ENCODE measurements at places on chromosomes 7 and 10.
A peak's percentile ranks its signal among the peaks of the same experiment; 100 is the strongest.

- DNase-seq = no peak
Observed at GRCh38 chr7:149010451-149010850, 17.9 kb downstream of the PDIA4 start.

- DNase-seq = no peak
Observed at GRCh38 chr7:83835424-83835823, 186.5 kb upstream of the SEMA3E start.

- DNase-seq = no peak
Observed at GRCh38 chr10:112815269-112816032, 134.6 kb upstream of the TCF7L2 start.

DNA sequence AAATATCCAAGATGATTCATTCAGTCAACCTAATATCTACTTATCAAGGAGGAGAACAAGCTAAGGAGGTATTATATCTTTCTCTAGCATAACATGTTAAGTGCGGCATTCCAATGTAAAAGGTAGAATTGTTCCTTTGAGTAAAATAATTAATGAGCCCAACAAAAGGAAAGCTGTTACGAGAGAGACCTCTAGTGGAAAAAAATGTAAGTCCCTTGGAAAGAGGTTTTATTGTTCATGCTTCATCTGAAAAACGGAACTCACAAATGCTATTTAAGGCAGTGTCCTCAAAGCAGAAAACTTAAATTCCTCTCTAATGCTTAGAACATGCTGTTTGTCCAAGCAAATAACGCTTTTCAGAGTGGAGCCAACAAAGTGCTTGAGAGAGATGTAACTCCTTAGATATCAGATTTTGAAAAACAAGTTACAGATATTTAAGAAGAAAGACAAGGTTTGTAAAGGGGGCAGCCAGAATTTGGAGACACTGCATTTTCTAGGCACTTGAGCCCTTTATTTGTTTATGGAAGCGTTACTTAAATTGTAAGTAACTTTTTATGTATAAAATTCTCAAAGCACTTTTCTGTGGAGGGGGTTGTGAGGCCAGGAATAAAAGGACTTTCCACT lies 119.9 kb downstream of the TFEC start:
- peak; percentile 18 for DNase-seq

DNA sequence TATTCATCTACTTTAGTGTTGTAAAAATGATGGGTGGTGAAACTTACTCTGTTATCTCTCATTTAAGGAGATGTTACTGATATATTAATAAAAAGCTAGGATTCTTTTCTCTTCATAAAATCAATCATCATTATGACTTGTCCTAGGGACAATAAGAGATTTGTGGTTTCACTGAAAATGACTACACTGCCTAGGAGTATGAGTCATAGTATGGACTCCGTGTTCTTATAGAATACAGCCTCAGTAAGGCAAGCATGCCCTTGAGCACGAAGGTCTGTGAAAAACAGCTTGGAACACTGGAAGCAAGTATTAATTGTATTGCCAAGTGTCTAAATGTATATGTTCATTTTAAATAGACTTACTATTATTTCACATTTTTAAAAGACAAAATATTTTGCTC lies 749.2 kb upstream of the PCDH15 start:
- DNase-seq = no peak

DNA sequence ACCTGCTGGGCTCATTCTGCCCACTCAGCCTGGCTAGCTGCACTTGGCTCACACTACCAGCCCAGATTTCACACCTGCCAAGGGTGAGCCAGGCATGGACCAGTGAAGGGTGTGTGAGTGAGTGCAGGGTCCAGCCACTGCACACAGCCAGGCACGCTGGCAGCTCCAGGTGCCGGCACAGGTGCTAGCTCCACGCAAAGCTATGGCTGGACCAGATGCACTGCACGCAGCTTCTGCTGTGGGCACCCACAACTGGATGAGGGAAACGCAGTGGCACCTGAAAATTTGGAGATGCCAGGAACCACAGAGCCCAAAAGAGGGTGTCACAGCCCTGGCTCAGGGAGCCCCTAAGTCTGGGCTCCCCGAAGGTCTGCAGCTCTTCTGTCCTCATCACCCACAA lies 24.9 kb upstream of the TES start:
- no peak for DNase-seq

DNA sequence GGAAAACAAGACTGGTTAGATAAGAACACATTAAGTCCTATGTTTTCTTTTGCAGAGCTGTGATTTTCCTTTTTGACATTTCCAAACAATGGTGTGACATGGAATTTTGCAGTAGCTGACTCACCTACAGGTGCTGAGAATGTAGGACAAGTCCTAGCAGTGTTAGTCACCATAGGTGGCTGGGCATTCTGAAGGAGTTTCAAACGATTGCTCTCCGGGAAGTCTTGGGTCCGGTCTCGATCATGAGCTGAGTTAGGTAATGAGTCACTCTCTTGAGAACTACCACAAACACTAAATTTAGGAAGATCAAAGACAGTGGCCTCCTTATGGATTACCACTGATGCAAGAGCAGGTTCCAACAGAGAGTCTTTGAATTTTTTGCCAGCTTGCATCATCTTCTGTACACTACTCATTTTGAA lies 3.6 kb downstream of the FIGNL1 start:
- no peak for DNase-seq

DNA sequence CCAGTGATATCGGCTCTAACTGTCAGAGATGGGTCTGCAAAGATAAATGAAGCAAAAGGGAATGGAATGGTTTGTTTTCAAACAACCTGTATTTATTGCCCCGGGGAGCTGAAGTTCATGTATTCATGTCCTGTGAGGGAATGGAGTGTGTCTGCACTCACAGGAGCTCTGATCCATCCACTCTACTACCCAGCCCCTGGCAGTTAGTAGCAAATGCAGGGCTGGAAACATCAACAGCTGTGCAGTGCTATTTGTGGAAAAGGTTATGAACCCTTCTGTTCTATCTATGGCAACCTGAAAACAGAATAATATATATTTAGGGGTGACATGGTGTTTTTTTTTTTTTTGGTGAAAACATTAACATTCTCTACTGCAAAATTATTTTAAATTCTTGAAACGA lies 9.8 kb downstream of the AGR2 start:
- DNase-seq = no peak

- peak; percentile 30 for DNase-seq
Observed at GRCh38 chr7:3301831-3302618, 973 bp downstream of the SDK1 start.

- DNase-seq = no peak
Observed at GRCh38 chr7:77699056-77699455, 2.8 kb downstream of the RSBN1L start.

- DNase-seq = no peak
Observed at GRCh38 chr7:117630501-117630900, 150.7 kb downstream of the CFTR start.

GRCh38 chr7:31073326-31074119 lies 21.4 kb downstream of the ADCYAP1R1 start:
- no peak for DNase-seq

DNA sequence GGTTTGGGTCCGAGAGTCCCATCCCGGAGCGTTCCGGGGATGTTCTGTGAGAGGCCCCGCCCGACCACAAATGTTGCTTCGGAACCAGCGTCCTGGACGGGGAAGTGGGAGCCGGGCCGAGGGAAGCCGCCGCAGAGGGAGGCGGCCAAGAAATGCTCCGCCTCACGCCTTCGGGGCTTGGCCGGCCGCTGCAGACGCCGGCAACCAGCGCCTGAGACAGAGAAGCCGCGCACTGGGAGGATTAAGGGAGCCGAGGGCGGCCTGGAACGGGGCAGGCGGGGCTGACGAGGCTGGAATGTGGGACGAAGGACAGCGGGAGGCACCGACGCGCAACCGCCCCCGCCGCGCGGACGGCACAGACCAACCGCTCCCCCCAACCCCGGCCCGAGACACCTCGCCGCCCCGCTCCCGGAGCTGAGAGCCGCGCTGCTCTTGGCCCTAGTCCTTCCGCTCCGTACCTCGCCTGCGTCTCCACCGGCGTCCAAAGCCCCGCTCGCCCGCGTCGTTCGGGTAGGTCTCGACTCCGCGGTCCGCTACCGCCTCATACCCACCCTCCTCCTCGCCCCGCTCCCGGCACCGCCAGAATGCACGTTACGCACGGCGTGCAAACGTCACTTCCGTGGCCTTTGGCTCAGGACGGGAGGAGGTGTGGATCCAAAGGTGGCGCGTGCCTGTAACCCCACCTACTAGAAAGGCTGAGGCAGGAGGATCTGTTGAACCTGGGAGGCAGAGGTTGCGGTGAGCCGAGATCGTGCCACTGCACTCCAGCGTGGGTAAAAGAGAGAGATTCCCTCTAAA lies 36.7 kb upstream of the KCTD7 start:
- DNase-seq = peak; percentile 94

GRCh38 chr10:112132435-112132834 lies 51.1 kb downstream of the GPAM start:
- DNase-seq = no peak

GRCh38 chr7:16554518-16555236 lies 28.1 kb downstream of the LRRC72 start:
- no peak for DNase-seq

GRCh38 chr10:125795128-125795527 lies 19.5 kb upstream of the MMP21 start:
- no peak for DNase-seq

GRCh38 chr7:108285003-108285368 lies 154.8 kb upstream of the LAMB4 start:
- no peak for DNase-seq

GRCh38 chr10:102438374-102438773 lies 6.0 kb upstream of the CUEDC2 start:
- no peak for DNase-seq

DNA sequence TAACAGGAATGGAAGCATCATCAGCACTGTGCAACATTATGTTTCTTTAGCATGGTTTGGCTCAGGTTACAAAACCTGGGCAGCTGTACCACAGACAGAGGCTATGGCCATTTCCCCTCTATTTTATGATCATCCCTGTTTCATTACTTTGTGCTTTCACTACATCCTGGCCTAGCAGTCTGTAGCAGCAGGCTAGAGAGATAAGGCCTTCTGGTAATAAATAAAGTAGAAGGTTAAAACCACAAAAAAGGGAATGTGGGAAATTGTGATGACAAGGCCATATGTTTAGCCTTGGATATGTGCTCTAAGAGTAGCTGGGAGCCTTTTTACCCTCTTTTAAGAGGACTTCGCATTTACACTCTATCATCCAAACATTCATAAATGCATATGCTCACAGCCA lies 266.2 kb upstream of the PHF14 start:
- no peak for DNase-seq

DNA sequence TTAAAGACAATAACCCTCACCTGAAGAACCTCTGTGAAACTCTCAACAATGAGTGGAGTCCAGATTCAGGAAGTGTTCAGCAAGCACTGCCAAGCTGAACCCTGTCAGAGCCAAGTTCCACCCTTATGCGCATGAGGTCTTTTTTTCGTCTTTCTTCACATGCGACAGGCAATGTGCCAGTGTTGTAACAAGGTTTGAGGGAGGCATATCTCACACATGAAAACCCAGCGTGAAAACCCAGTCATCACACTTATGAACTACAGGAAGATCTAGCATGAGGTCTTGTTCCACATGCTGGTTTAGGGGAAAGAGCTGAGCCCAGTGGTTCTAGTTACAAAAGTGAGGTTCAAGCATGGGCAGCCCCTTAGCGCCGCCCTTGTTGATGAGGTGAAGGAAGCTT lies 49.7 kb downstream of the RABGEF1 start:
- no peak for DNase-seq

- DNase-seq = no peak
Observed at GRCh38 chr10:19014034-19014433, 34.6 kb upstream of the MALRD1 start.

DNA sequence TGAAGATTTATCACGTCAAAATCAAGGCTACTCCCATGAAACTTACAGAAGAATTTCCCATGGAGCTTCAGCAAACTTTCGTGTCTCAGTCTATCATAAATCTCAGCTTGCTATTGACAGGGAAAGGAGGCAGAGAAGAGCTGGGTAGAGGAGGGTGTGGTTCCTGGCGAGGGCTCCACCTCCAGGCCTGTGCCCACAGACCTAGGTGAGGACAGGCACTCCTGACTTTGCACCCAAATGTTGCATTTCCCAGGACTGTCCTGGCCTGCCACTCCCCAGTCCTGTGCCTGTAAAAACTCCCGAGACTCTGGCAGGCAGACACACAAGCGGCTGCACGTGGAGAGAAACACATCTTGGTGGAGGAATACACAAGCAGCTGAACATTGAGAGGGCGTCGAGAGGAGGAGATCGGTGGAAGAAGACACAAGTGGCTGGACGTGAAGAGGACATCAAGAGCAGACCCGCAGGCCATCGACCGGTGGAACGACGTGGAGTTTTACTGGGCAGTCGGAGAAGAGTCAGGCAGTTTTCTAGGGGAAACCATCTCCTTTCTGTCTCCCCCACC lies 145.1 kb downstream of the CTNNA3 start:
- no peak for DNase-seq

- no peak for DNase-seq
Observed at GRCh38 chr10:118405928-118406327, 63.8 kb upstream of the FAM204A start.

GRCh38 chr7:114715907-114716306 lies 206.0 kb upstream of the MDFIC start:
- DNase-seq = no peak

DNA sequence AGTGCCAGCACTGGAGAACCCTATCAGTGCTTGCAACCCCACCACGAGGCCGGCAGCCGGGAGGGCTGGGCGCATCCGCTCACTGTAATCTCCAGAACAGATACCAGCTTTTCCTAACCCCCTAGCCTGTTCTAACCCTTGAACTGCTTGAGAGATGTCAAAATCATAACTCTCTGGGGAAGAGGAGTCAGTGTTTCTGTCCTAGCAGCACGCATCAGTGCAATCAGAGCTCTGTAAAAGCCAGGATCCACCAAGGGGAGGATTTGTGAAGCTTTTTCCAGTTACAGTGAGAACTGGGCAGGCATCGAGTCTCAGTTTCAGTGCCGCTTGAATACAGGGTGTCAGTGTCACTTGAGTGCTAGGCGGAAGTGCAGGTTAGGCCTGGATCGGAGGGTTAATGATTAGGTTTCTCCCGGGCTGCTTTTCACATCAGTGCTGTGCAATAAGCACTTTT lies 104.5 kb upstream of the INSYN2A start:
- DNase-seq = no peak

DNA sequence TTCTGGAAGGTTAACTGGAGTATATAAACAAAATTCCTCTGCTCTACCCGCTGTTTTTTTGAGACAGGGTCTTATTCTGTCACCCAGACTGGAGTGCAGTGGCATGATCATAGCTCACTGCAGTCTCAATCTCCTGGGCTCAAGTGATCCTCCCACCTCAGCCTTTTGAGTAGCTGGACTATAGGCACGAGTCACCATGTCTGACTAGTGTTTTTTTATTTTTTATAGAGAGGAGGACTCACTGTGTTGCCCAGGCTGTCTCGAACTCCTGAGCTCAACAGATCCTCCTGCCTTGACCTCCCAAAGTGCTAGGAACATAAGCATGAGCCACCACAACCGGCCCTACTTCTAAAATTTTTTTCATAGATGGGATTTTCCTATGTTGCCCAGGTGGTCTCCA lies 2.2 kb downstream of the RAB18 start:
- no peak for DNase-seq

GRCh38 chr10:119378737-119379067 lies 163.8 kb downstream of the RGS10 start:
- DNase-seq = no peak

- DNase-seq = peak; percentile 90
Observed at GRCh38 chr10:124744102-124745050, at the start of gene FAM53B. TSS of gene FAM53B (minus strand) at chr10:124744378. CDS start at chr10:124706713, 37,665 bp downstream.
